ENCODE measurements at places on chromosomes 16 and 17. TPM values are rescaled to one million over a fixed set of nuclear protein-coding genes. Genes with fewer than 3 reads are reported as not detected.

Gene BIRC5
- 13.2 TPM for total RNA-seq

Gene YBX2
- total RNA-seq, result 1.0 TPM

Gene KRT28
- total RNA-seq, result not detected

Gene SYNGR3
- total RNA-seq, result 71.0 TPM

Gene VASN
- total RNA-seq, result 19.6 TPM

Gene FOXF1
- 0.66 TPM for total RNA-seq

Gene CD300C
- 0.55 TPM for total RNA-seq

Gene C17orf78
- total RNA-seq, result not detected

Gene KRTAP9-4
- not detected for total RNA-seq

Gene AHSP
- 46.4 TPM for total RNA-seq

Gene P2RX1
- 1.9 TPM for total RNA-seq

Gene SOX15
- total RNA-seq, result 1.2 TPM

Gene NECAB2
- total RNA-seq, result 14.9 TPM

Gene PMFBP1
- 3.1 TPM for total RNA-seq

Gene DPEP3
- 0.11 TPM for total RNA-seq

Gene MEFV
- 1.8 TPM for total RNA-seq

Gene GRAPL
- 2.1 TPM for total RNA-seq

Gene SPATA22
- total RNA-seq, result 1.2 TPM

Gene TP53I13
- 37.9 TPM for total RNA-seq

Gene TP53TG3B
- not detected for total RNA-seq

Gene RASD1
- 6.8 TPM for total RNA-seq

Gene CLEC10A
- 0.77 TPM for total RNA-seq

Gene C16orf74
- 1.8 TPM for total RNA-seq

Gene KRTAP9-2
- not detected for total RNA-seq

Gene ORAI3
- total RNA-seq, result 10.4 TPM

Gene ZC3H7A
- 66.0 TPM for total RNA-seq

Gene CFAP20
- 84.6 TPM for total RNA-seq

Gene BEAN1
- total RNA-seq, result 4.9 TPM

Gene KRT24
- not detected for total RNA-seq

Gene CACNG3
- total RNA-seq, result 3.8 TPM

Gene MT1M
- 4.0 TPM for total RNA-seq

Gene TMEM238L
- not detected for total RNA-seq

Gene ZKSCAN2
- 11.8 TPM for total RNA-seq

Gene NPIPB9
- total RNA-seq, result 3.1 TPM

Gene KRTAP4-5
- not detected for total RNA-seq
